ENCODE measurements at places on chromosomes 12 and 14.

DNA sequence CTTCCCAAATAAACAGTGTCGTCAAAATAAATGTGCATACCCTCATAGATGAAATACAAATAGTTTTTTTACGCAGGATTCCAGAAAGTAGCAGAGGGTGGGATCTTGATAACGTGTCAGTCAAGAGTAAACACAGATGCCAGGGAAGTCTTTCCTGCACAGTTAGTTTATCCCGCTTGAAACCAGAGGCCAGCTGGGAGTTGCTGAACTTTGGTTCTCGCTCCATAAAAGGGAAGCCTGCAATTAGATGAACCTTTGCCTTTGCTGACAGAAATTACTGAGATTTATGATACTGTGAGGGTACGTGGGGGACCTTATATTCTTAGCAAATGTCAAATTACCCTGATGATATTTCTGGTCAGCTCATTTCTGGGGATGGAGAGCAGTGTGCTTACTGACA lies 18.9 kb downstream of the FAR2 start:
- no peak for DNase-seq

- DNase-seq = no peak
These were observed 41.8 kb upstream of the AEBP2 start for GRCh38 chr12:19397534-19397933.

DNA sequence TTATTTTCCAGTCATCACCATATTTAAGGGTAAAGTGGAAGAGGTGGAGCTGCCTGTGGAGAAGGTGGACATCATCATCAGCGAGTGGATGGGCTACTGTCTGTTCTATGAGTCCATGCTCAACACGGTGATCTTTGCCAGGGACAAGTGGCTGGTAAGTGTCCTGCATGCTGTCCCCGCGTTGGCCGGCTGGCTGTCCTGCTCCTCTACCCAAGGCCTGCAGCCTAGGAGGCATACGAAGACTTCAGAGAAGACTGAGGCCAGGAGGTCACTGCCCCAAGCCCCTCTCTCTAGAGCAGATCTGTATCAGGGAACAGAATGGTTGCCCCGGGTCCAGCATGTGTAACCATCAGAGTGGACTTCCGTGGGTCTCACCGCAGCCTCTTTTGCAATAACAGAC lies 77.7 kb downstream of the PRMT8 start:
- DNase-seq = no peak

DNA sequence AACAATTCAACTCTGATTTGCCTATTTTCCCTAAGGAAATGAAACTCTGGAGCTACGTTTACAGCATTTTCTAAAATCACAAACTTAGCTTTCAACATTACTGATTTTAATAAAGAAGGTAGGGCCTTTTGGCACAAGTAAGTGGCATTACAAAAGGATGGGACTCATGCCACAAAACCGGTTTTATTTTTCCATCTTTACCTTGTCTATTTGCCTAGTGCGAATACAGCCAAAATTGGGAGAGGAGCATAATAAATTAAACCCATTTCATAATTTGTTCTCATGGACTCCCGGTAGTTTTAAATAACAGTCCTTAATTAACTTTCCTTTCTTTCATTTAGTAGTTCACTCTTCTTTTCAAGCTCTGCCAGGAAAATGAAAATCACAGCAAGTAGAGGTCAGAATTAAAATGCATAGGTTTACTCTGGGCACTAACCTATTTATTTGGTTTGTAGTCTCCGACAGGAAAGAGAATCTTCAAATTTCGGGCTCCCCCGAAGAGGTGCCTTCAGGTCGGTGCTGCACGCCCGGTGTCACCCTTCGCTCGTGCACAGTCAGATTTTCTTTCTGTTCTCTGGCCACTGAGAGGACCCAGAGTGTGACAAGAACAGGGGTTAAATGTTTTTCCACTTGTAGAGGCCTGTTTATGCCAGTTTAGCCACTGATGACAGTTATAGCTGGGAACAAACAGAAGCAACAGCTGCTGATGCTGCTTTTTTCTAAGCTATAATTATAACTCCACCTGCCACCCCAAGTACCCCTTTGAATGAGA lies at the start of gene BEST3:
Gene BEST3 (minus strand): TSS at position 535 of the 772 bp plus-strand sequence. CDS start 1,505 bp downstream, outside the sequence.
- peak; percentile 92 for DNase-seq

DNA sequence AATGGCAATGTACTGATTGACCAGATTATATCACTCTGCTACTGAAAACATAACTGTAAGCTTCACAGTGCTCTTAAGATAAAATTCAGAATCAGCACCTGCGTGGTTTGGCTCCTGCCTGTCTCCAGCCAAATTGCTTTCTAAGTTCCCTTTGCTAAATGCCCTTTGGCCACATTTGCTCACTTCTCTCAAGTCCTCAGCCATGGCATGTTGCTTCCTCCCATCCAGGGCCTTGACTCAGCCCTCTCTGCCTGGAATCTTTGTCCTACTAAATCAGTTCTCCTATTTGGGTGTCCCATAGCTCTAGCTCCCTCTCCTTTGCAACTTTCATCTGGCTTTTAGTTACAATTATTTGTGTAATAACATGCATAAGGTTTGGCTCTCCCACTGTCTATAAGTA lies 71.4 kb downstream of the KCNK10 start:
- DNase-seq = no peak

DNA sequence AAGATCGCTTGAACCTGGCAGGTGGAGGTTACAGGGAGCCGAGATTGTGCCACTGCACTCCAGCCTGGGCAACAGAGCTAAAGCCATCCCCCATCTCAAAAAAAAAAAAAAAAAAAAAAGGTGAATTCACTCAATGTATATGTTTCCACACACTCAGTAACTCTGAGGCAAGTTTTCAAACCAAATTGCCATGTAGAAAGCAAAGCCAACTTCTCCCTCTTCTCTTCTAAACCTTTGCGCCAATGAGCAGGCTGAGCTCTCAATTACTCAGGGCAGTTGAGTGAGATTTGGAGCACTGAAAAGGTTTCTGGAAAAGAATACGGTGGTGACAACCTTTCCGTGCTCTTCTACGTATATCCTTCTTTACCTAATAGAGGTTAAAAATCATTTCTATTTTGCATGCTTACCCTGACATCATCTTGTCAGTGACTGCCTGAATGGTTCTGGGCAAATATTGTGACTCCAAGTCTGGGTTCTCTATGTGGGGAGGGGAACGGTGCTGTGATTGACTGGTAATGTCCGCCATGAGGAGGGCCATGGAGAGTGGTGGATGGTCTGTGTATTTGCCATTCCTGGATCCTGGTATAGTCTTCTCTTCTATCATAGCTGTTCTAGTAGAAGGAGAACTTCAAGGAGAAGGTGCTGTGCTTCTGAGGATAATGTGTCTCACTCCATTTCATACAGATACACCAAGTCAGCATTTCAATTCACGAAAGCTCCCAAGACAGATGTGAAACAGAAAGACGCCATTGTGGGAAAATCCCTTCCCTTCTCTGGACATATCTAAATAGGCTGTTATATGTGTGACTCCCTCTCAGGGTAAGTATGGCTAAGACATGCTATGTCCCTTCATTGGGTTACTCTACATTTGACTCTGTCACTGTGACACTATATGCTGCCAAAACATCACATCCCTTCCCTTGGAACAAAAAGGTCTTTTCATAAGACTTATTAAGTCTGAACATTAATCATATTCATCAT lies 46.2 kb upstream of the MED13L start:
- DNase-seq = no peak

- DNase-seq = no peak
These were observed 6.7 kb upstream of the PRPF40B start for GRCh38 chr12:49616533-49617219.

- peak; percentile 28 for DNase-seq
These were observed 7.4 kb upstream of the KRT77 start for GRCh38 chr12:52710730-52711129.

All from OCI-LY7 (cell line).